ENCODE measurements at places on chromosomes 12 and 14.

- DNase-seq = no peak
Observed at GRCh38 chr12:110533607-110534006, 31.5 kb downstream of the RAD9B start.

GRCh38 chr12:59548930-59549329 is 46.9 kb upstream of the SLC16A7 start:
- no peak for DNase-seq

DNA sequence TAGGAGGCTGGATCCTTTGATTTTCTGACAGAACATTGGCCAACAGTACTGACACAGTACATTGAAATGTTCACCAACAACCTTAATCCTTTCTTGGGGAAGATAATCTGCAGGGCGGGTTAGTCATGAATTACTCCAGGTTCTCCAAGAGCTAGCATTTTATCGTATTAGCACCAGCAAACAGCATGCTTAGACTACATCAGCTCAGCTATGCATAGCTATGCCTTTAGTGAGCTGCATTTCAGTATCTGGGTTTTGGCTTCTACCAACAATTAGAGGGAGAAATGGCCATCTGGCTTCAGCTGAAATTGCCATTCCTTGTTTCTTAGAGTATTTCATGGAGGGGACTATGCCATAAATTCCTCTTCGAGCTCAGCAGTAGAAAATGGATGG is 33.8 kb downstream of the SAMD4A start:
- DNase-seq = peak; percentile 80

- DNase-seq = no peak
Observed at GRCh38 chr14:101171650-101172049, 268.1 kb upstream of the RTL1 start.

DNA sequence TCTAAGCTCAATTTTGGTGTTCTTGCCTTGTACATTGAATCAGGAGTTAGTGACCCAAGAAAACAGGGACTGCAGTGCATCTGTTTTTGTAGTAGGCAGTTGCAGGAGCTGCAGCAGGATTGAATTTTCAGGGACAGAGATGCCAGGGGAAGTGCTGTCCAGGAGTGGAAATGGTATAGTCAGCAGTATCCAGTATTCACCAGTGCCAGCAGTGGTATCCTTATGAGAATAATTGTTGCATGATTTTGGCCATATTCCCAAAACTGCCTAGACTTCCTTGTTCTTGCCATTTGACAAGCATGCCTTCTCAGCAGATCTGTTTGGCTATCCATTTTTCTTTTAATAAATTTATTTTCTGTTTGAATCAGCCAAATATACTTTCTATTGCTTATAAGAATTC is 18.6 kb upstream of the ABCD2 start:
- DNase-seq = no peak

DNA sequence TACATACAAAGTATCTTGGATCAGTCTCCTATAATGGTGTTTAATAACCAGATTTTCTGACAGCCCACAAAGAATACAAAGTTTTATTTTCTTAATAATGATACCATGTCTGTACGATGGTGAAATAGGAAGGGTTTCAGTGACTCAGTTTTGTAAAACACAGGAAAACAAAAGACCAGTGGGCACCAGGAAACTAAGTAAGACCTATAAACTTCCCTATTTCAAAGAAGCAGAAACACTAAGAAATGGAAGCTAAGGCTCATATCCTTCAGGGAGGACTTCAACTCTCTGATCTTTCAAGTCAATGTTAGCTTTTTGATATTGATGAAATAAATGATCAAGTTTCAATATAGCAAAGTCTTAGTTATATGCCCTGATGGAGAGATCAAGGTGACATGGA is 196.0 kb downstream of the DUSP6 start:
- no peak for DNase-seq

DNA sequence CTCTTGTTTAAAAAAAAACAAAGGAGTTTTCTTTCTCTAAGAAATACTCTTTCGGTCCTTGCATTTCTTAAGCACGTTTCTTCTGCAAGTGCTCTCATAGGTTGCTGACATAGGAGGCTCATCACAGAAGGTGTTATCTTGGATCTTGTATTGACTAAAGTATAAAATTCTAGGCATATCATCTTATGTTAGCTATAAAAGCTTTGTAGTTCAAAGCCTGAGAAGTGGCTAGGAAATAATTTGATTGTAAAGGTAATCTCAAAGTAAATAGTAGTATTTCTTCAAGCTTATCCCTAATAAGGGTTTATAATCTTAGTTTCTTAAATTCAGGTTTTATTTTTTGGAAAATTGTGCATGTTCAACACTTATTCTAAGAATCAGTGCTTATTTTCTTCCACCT is 778.9 kb downstream of the TMTC2 start:
- no peak for DNase-seq

- DNase-seq = no peak
Observed at GRCh38 chr14:106831322-106831720, 1304.9 kb downstream of the TMEM121 start.

DNA sequence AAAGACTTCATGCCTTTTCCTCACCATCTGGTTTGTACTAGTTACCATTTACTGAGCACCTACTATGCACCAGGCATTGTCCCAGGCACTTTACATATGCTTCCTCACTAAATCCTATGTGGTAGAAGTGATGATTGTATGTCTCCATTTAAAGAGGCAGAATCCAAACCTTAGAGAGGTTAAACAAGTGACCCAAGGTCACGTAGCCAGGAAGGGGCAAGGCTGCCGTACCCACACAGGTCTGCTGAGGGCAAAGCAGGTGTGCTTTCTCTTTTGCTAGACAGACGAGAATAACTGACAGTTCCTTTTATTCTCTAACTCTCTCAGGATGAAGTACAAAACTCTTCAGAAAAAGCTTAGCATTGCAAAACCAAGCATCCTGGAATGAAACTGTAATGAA is 235.2 kb upstream of the SRRM4 start:
- no peak for DNase-seq

- peak; percentile 67 for DNase-seq
Observed at GRCh38 chr14:64444984-64445845, 20.1 kb upstream of the AKAP5 start.

- DNase-seq = no peak
Observed at GRCh38 chr14:64195199-64195598, 99.0 kb downstream of the ESR2 start.

GRCh38 chr12:69685810-69686209 is 13.3 kb downstream of the BEST3 start:
- DNase-seq = peak; percentile 53

DNA sequence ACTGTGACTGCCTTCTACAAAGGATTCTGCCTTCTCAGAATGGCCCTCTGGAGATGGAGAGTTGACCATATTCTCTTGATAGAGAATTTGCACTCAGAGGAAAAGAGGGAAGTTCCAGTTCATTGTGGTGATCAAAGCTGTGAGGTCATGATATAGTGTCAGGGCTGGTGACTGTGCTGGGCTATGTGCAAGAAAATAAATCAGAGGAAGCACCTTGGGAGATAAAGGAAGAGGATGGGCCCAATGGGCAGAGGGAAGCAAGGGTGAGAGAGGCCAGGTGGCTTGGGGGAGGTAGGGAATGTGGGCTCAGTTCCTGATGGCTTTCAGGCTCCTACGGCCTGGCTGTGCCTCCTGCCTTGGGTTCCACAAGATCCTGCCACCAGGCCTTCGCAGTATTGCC is 145.8 kb downstream of the SLC8A3 start:
- no peak for DNase-seq

DNA sequence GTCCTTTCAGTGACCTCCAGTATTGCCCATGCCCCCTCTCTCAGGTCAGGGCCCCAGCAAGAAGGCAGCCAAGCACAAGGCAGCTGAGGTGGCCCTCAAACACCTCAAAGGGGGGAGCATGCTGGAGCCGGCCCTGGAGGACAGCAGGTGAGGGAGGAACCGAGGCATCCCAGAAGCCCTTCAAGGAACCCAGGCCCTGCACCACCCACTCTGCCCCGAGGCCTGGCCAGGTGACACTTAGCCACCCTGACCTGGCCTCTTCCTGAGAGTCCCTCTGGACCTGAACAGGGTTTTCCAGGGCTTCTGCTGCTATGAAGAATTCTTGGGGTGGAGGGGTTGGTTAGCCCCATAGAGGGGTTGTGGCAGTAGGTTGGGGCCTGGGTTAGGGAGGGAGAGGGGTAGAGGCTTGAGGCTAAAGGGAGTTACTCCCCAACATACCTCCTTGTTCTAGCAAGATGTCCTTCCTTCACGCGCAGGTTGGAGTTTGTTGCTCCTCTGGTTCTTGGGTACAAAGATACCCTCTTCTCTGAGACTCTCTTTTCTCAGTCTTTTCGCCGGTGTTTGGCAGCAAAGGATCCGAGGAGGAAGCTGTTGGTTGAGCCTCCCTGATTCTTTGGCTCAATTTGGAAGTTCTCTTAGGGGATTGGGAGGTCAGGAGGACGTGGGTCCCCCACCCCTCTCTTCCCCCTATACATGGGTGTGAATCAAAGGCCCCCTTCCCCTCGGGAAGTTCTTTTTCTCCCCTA is 2.1 kb downstream of the TARBP2 start:
- no peak for DNase-seq

DNA sequence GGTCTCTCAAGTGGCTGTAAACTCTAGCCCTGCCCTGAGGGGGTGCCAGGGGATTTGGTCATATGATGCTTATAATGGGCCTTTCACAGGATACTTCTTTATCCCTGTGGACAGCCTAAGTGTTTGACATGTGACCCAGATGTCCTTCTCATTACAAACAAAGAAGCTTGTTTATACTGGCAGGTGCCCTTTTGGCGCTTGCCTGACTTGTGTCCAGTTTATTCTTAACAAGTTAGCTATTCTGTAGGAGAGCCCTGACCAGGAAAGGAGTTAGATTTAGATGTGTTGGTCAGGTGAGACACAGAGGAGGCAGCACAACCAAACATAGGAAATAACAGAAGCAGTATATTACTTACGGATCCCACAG is 51.9 kb downstream of the CCDC91 start:
- DNase-seq = no peak

DNA sequence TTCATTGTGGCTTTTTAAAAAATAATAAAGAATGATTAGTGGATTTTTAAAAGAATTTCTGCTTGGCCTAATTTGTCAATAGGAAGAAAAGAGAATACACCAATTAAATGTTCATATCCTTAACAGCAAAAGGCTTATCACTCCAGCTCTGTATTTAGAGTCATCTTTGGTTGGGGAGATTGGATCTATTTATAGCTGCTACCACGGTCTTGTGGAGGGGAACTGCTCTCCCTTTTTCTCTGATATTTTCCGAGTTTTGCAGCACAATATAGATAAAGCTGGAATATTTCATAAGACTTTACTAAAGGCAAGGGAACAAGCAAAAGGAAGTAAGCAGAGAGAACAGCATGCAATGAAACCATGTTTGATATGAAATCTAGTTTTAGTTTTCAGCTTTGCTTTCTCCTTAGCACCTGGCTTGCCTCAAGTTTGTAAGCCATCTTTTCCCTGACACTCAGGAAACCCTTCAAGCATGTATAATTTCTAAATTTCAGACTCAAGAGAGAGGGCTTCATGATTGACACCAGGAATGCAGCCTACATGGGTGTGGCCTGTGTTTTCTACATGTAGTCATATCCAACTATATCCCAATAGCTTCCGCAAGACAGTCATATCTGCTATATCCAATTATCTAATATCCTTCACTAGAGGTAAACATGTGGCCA is 35.2 kb downstream of the BRMS1L start:
- no peak for DNase-seq

DNA sequence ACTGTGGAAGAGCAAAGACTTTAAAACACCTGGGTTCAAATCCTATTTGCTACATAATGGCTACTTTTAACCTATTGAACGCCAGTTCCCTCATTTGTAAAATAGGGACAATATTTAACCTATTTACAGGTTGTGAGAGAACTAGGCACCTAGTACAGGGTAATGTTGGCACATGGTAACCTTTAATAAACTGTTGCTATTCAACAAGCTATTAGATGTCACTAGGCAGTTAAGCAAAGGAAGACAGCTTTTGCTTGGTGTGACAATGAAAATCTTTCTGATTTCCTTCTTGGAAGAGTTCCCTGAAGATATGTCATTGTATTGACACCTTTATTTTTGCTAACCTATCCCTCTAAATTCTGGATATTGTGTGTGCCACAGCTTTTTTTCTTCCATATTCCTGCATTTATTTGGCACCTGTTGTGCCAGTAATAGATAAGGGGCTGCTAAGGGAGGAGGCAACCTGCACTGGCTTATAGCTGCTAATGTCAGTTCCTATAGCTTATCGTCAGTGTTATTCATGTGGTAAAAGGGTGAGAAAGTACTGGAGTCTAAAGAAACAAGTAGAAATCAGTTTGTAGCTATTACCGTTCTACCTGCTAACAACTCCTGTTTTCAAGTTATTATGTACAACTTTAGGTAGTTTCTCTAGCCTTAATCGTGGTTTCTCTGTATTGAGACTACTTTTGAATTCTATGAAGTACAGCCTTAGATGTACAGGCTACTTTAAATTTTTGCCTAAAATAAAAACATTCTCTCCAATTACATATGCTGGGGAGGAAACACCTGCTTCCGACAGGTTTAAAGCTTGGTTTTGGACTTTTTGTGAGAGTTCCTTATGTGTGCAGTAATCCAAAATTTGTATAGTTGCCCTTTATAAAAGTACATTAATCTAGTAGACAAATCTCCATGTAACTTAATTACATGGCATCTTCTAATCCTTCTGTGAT is 24.3 kb downstream of the HIF1A start:
- no peak for DNase-seq

DNA sequence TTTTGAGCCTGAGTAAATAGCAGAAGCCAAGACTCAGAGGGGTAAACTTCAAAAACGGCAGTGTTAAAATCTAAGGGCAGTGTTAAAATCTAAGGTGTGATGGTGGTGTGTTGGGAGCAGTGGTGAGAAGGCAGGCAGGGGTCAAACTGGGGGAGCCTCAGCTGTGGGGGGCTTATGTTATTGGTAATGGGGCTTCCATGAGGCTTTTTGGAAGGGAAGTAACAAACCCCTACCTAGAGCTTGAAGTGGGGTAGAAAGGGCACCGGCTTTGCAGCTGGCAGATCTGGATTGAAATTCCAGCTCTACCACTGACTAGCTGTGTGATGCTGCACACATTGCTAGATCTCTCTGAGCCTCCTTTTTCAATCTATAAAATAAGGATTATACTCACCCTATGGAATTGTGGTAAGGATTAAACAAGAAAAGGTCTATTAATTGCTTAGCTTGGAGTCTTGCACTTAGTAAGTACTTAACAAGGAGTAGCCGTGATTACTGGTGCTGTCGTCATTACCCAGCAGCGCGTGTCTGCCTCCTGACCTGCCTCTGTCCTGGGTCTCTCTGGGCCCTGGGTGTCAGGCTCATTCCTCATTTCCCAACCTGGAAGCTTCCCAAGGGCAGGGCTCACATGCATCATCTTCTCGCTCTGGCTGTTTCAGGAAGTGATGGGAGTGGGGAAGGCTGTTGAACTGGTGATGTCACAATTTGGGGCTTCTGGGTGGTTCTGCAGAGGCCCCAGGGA is 18.5 kb upstream of the KRT80 start:
- DNase-seq = peak; percentile 85

Measured in AG10803 (cell line).